ENCODE measurements at places on chromosomes 2 and 18.

- DNase-seq: no peak
Observed at GRCh38 chr2:873027-873426, 77.6 kb upstream of the SNTG2 start.

- no peak for DNase-seq
Observed at GRCh38 chr2:239765911-239766310, 259.2 kb downstream of the NDUFA10 start.

DNA sequence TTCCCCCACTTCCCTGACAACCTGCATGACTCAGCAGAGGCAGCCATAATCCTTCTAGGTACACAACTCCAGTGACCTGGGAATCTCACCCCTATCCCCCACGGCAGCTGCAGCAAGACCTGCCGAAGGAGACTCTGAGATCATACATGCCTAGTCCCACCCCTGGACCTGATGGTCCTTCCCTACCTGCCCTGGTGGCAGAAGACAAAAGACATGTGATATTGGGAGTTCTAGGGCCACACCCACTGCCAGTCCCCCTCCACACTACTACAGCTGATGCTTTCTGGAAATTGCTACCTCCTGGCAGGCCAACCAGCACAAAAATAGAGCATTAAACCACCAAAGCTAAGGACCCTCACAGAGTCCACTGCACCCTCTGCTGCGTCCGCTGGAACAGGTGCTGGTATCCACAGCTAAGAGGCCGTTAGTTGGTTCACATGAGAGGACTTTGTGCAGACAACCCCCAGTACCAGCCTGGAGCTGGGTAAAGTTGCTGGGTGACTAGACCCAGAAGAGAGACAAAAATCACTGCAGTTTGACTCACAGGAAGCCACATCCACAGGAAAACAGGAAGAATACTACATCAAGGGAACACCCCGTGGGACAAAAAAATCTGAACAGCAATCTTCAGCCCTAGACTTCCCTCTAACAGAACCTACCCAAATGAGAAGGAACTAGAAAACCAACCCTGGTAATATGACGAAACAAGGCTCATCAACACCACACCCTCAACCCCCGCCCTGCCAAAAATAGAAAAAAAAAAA is 12.5 kb downstream of the MARCO start:
- no peak for DNase-seq

GRCh38 chr2:151824886-151825285 is 3.3 kb downstream of the ARL5A start:
- DNase-seq: no peak
